Stimulated activated CD4-positive, alpha-beta T cell treated with anti-CD3 and anti-CD28 coated beads, Interleukin-1b, Interleukin-23, amount 100 ng/mL, for 24 hours (primary cell): ENCODE measurements at places on chromosomes 12 and 14.

DNA sequence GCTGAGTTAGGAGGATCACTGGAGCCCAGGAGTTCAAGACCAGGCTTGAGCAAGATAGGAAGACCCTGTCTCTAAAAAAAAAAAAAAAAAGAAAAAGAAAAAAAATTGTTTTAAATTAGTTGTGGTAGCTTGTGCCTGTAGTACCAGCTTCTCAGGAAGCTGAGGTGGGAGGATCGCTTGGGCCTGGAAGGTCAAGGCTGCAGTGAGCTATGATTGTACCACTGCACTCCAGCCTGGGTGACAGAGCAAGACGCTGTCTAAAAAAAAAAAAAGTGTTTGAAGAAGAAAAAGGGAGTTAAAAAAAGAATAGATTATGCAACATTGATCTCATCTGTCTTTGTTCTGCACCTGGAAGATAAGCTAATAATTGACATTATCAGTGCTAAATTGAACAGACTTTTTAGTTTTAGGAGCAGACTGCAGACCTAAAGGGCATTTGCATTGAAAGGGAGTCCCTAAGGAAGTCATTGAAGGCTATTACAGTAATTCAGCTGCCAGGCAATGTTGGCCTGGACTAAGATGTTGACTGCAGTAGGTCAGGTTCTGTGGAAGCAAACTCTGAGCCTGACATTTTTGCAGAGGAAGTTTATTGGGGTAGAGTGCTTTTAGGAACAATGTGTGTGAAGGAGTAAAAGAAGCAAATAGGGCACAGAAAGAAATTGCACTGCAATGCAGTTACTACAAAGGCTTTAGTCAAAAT lies 215.8 kb downstream of the PCNX1 start:
- DNase-seq, result no peak

DNA sequence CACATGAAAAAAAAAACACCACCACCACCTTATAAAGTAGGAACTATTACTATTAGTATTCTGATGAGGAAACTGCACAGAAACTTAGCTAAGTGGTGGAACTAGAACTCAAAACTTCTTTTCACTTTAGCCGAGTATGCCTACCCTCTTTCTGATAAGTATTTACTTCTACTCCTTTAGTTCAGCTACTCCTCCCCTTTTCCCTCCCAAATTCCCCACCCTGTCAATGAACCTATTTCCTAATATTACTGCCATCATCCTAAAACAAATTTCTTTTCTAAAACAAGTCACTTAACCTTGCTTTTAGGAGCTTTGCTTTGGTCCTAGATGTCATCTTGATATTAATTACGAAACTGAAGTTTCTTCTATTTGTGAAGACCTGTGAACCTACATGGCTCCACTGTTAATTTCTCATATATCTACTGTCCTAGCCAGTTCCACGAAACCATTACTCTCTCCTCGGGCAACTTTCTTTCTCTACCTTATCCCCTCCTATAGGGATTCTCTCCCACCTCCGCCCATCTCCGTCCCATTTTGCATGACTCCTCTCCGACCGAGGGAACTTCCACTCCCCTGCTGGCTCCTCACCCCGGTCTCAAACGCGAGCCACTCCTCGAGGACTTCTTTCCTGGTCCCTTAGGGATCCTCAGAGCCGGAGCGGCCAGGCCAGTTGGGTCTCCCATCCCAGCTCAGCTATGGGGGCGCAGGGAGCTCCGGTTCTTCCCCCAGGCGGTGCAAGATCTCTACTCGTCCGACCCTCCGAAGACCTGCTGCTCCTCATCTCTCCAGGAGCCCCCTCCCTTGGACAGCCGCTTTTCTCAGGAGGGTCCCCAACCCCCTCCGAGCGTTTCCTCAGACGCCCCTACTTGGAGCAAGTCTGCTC lies 1.1 kb downstream of the NUMB start:
- DNase-seq, result no peak

DNA sequence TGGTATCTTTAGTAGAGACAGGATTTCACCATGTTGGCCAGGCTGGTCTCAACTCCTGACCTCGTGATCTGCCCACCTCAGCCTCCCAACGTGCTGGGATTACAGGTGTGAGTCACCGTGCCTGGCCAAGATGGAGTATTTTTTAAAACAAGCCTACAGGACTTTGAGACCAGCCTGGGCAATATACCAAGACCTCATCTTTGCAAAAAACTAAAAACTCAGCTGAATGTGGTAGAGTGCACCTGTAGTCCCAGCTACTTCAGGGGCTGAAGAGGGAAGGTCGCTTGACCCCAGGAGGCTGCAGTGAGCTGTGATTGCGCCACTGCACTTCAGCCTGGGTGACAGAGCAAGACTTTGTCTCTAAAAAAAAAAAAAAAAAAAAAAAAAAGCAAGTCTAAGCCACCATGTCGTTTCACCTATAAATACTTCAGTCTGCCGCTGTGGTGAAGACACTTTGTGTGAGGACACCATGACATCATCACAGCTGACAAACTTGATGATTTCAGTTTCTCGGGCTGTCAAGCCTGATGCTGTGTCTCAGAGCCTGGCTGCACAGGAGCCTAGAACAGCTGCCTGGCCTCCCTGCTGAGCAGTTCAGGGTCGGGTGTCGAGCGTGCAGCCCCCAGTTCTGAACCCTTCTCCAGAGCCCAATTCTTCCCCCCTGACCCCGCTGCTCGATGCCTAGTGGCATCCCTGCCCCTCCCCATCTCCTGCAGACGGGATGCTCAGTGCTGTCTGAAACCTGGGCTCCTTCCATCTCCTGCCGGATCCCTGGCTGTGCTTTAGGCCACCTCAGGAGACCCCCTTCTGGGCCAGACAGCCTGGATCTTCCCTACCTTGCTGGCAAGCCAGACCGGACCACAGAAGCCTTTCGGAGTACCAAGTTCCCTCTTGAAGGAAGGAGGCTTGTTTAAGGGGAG lies 119.2 kb upstream of the EVL start:
- no peak for DNase-seq

DNA sequence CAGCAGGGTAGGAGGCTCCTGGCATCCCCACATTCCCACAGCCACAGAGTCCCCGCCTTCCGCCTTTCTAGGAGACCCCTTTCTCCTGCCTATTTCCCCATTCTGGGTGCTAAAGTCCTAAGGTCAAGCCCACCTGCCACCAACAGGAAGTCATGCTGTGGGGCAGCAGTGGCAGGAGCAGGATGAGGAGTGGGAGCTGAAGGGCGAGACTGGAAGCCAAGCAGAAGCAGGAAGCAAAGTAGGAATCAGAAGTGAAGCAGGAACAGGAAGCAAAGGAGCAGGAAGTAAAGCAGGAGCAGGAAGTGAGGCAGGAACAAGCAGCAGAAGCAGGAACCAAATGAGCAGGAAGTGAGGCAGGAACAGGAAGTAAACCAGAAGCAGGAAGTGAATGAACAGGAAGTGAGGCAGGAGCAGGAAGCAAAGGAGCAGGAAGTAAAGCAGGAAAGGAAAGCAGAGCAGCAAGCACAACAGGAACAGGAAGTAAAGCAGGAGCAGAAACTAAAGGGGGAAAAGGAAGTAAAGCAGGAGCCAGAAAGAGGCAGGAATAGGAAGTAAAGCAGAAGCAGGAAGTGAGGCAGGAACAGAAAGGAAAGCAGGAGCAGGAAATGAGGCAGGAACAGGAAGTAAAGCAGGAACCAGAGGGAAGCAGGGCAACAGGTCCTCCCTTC lies 38.3 kb upstream of the RIMBP2 start:
- no peak for DNase-seq

- DNase-seq, result no peak
Measured at GRCh38 chr14:97113339-97113738, 316.2 kb downstream of the VRK1 start.

GRCh38 chr14:32022938-32023466 lies 54.1 kb upstream of the ARHGAP5 start:
- DNase-seq, result no peak

GRCh38 chr12:82961835-82962234 lies 275.1 kb downstream of the TMTC2 start:
- DNase-seq, result no peak

GRCh38 chr12:5163661-5164060 lies 120.0 kb downstream of the KCNA5 start:
- DNase-seq, result no peak

DNA sequence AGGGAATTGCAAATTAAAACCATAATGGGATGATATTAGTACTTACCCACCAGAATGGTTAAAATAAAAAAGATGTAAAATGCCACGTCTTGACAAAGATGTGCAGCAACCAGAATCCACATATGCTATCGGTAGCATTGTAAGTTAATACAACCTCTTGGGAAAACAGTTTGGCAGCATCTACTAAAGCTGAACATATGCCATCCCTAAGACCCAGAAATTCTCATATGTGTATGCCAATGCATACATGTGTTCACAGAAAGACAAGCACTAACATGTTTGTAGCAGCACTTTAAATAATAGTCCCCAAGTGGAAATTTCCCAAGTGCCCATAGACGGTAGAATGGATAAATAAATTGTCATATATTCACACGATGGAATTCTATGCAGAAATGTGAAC lies 28.3 kb upstream of the SLC5A8 start:
- DNase-seq, result no peak

DNA sequence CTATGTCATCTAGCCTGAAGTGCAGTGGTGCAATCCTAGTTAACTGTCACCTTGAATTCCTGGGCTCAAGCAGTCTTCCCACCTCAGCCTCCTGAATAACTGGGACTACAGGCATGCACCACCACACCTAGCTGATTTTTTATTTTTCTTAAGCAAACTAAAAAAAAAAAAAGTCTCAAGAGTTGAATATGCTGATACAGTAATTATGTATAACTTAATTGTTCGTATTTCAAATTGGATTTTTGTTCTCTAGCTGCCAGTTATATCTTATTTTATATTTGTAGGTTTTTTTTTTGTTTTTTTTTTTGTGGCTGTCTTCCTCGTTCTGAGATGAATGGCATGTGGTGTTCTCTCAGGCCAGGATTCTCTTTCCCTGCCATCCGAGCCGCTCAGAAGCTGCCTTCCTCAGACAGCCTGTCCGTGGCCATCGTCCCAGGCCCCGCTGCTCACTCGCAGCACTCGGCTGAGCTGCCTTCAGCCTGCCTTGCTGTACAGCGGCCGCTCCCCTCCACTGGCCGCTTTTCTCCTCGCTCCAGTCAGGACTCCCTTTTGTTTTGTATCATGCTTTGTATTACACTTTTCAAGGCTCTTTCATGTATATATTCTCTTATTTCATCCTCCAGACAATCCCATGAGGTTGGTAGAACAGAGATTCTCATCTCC lies 53.3 kb downstream of the WDR20 start:
- no peak for DNase-seq
